ENCODE measurements at places on chromosomes 5 and 9.

DNA sequence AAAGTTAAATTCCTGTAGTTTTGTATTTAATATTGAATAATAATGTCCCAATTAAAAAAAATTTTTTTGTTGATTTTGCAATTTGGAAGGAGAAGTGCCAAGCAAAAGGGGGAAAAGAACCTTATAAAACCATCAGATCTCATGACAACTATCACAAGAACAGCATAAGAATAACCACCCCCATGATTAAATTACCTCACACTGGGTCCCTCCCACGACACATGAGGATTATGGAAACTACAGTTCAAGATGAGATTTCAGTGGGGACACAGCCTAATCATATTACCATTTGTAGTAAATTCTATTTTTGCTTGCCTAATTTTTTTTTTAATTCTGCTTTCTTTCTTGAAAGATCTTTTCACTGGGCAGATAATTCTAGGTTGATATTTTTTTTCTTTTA, 33.4 kb upstream of the FCHO2 start:
- DNase-seq: no peak

GRCh38 chr9:130663977-130664250, 480 bp upstream of the PRDM12 start:
- no peak for DNase-seq

DNA sequence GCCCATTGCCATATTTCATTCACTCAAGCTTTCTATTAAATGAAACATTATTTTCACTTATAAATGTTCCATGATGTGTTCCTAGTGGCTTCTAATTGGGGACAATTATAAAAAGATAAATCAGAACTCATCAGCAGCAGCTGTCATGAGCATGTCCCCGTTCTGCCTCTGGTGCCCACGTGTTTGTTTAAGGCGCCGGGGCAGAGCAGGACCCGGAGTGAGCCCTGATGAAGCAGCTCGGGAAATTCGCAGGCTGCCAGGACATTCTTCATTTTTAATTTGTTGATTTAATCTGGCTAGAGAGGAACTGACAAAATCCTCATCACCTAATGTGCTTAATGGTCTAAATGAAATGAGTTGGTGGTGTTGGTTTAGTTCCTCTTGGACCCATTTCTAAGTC, 475.0 kb downstream of the CTNND2 start:
- DNase-seq: no peak

DNA sequence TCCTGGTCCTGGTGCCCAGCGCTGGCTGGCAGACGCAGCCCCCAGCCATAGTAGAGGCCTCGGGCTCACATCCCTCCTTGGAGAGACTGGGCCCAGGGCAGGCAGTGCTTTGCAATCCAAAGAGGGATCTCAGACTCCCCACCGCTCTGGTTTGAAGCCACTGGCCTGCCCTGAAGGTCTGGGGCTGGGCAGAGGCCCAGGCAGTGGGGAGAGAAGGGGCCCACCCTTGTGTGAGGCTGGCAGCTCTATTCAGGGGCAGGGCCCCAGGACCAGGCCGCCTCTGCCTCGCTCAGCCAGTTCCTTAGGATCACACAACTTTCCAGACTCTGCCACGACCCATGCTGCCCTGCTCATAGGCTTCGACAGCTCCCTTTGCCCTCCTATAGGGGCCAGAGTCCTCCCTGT, 10.7 kb upstream of the SEC16A start:
- peak; percentile 69 for DNase-seq

DNA sequence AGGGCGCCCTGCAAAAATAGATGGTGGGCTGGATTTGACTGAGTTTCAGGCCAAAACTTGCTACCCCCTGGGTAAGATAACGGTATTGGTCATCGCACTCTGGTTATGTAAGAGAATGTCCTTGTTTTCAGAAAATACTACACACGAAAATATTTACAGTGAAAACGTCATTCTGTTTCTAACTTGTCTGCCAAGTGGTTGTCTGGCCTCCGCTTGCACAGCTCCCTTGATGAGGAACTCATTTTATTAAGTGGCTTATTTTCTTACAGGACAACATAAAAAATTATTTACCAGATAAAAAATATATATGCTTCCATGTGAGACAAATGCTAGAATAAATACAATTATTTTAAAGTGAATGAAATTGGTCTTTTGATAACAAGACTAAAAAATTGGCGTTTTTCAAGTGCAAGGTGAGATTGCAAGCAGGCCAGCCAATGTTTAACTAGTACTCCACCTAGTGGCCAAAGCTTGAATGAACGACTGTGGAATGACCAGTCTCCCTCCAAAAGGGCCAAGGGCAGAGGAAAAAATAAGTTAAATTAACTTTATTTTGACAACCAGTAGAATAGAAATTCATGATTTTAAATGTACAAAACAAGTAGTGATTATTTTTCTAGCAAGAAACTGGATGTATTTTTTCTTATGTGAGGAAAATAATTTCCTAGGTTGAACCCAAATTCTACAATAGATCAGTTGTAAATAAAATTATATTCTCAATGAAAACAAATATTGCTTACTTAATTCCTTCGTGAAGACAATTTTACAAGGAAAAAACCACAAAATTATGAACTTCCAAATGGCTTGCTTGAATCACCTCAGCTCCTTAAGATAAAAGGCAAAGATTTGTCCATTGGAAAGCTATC, 93.2 kb downstream of the ZFAND5 start:
- no peak for DNase-seq

DNA sequence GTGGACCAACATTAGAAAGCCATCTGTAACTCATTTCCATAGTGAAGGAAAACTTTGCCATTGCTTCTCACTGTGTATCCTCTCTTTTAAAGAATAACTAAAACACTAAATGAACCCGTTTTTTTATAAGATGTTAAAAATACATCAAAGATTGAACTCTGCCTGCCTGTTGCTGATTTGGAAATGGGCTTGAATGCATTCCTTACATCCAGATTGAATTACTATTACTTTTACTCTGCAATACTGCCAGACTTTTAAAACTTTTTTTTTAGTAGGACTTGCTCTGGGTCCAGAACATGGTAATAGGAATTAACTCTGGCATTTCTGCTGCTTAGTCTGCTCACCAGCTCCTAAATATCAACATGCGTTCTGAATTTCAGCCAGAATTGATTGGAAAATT, 176.8 kb upstream of the PAPPA start:
- no peak for DNase-seq

DNA sequence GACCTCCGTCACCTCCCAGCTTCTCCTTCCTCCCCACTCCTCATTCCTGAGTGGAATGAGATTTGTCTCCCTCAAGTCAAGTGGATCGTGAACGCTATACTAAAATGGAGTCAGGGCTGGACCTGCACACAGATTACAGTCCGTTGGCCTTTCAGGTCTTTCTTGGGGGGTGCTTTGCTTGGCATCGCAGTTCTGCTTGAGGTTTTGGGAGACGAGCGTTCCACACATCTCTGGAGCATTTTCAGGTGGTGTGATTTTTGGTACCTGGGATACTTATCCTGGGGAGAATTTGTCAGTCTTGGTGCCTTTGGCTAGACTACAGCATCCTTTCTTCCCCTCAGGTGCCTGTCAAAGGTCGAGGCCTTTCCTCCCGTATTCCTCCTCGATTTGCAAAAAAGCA, 23.8 kb upstream of the POMT1 start:
- DNase-seq: no peak

DNA sequence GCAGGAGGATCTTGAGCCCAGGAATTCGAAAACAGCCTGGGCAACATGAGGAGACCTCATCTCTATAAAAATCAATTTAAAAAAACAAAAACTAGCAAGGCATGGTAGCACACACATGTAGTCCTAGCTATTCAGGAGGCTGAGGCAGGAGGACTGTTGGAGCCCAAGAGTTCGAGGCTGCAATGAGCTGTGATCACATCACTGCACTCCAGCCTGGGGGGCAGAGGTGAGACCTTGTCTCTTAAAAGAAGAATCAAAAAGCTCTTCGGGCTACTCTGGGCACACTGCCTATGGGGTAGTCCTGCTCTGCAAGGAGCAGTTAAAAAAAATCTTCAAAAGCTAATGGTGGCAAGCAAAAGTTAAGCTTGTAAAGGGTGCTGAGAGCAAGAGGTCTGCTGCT, 23.5 kb downstream of the SKP1 start:
- no peak for DNase-seq

GRCh38 chr9:81631218-81631745, 58.1 kb downstream of the TLE1 start:
- DNase-seq: no peak

GRCh38 chr9:4069457-4070153, 230.3 kb downstream of the GLIS3 start:
- DNase-seq: no peak
